ENCODE measurements at places on chromosomes 11 and 22.
A peak's percentile ranks its signal among the peaks of the same experiment; 100 is the strongest.

DNA sequence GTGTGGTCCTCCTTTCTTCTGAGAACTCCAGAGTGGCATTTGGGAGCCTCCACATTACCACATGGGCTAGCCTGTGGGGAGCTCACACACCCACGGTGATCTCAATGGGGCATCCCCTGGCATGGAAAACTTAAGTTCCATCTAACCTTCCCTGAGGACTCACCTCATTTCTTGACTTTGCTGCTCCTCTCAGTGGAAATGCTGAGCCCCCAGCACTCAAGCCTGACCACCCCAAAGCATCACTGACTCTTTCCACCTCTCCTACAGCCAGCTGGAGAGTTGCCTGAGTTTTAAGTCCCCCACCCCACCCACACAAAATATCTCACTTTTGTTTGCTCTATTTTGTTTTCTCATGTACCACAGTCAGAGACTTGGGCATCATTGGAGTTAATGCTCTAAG is 23.8 kb upstream of the PARVA start:
- DNase-seq = no peak

GRCh38 chr11:129213261-129213660 is 21.1 kb upstream of the ARHGAP32 start:
- DNase-seq = no peak

- no peak for DNase-seq
These were observed 143.4 kb downstream of the MAML2 start for GRCh38 chr11:96199563-96200025.

- DNase-seq = no peak
These were observed 14.5 kb downstream of the SERPINH1 start for GRCh38 chr11:75576499-75576918.

DNA sequence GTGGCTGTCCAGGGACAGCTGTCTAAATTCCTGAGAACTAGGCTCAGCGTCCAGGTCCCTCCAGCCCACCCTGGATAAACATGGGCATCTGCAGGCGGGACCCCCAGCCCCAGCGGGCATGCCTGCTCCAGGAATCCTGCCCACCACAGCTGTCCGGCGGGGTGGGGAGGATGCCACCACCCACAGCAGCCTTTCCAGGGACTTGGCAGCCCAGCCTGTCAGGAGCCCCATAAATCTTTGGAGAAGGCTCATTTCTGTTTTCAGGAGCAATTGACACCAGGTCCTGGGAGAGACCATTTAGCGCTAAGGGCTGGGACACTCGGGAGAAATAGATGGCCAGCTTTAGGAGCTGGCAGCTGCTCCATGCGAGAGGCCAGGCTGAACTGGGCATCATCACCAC is 358.9 kb downstream of the CADM1 start:
- peak; percentile 31 for DNase-seq

GRCh38 chr11:31711137-31711536 is 100.0 kb downstream of the PAX6 start:
- peak; percentile 41 for DNase-seq

DNA sequence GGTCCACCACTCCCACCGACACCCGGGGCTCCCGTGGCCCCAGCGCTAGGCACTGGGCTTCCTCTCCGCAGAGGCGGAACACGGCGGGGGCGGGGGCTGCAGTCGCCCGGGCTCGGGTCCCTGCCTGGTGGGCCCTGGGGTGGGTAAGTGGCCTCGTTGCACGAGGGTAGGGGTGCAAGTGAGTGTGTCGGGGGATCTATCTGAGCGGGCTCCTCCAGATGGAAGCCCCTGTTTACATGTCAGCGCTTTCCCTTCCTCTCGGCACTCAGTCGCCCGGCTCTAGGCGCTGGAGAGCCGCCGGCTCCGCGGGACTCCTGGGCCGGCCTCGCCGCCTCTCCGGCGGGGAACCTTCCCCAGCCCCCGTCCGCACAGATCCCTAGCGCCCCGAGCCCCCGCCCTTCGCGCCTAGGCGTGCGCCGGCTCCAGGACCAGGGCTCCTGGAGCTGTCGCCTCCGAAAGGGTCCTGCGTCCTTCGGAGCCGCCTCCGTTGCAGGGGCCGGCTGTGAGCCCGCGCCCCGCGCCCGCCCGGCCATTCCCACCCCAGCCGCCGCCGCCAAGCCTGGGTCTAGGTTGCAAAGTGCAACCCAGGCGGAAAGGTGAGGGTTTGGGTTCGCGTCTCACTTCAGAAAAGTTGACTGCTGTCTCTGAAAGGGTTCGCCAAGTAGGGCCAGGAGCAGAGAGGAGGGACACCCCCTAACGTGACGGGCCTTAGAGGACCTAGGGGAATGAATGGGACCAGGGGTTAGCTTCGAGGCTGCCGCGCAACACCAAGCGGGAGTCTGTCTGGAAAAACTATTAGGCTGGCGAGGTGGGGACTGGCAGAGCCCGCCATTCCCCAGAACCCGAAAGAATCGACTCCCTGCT is 978 bp downstream of the FLI1 start:
- DNase-seq = no peak

GRCh38 chr11:16883174-16883573 is 131.0 kb downstream of the PLEKHA7 start:
- DNase-seq = peak; percentile 51

GRCh38 chr11:95445746-95446333 is 214.8 kb upstream of the SESN3 start:
- no peak for DNase-seq

GRCh38 chr11:55895216-55895615 is 12.1 kb downstream of the TRIM51 start:
- no peak for DNase-seq

- no peak for DNase-seq
These were observed 23.4 kb downstream of the PPM1F start for GRCh38 chr22:21929253-21929652.

DNA sequence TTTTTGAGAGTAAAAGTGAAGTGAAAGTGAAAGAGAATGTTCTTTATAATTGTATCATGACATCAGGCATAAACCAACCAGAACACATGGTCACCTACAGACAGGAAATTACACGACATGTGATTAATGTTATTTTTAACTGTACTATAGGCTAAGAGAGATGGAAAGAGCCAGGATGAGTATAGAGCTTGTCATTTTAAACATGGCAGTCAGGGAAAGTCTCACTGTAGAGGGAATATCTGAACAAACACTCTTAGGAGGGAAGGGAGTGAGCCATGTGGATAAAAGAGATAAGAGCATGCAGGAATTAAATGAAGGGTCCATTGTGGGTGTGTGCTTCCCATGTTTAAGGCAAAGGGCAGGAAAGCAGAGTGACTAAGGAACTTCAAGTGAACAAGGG is 599.1 kb upstream of the FAT3 start:
- DNase-seq = no peak

- DNase-seq = no peak
These were observed 103.8 kb downstream of the KCNQ1 start for GRCh38 chr11:2548596-2548995.

GRCh38 chr11:66012371-66012945 is 650 bp downstream of the CST6 start:
- DNase-seq = no peak

DNA sequence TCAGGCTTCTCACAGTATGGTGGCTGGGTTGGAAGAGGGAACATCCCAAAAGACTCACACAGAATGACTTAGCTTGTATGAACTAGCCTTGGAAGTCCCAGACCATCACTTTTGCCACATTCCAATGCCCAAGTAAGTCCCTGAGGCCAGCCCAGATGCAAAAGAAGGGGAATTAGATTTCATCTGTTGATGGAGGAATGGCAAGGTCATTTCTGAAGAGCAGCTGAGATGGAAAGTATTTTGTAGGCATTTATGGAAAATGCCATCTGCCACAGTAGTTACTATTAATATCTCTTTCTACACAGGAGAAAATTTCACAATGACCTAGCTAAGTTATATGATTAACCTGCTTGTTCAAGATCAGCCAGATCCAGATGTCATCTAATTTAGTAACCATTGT is 58.8 kb downstream of the ENDOD1 start:
- DNase-seq = no peak

DNA sequence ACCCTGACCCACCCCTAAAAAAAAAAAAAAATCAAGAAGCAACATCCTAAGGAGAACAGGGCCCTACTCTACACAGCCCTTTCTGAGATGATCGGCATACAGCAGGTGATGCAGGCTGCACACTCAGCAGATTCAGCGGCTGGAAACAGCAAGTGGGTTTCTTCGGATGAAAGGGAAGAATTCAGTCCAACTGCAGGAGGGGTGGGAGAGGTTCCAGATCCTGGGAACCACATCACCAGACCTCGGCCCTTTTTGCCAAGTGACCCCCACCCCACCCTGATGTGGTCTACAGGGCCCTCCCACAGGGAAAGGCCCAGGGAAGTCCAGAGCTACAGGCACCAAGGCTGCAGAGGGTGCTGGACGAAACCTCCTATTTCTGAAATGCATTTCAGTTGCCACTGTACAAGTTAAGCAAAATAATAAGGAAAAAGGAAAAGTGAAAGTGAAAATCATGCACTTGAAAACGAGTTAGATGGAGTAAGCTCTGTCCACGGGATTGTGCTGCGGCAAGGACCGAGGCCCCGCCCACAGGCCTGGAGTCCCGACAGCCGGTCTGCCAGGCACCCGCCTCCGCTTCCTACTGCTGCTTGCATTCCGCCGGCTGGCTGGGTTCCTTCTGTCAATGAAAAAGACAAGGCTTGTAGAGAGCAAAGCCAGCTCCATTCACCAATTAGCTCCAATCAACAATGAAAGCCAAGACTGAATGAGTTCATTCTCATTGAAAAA is 16.0 kb upstream of the PHLDA2 start:
- no peak for DNase-seq

DNA sequence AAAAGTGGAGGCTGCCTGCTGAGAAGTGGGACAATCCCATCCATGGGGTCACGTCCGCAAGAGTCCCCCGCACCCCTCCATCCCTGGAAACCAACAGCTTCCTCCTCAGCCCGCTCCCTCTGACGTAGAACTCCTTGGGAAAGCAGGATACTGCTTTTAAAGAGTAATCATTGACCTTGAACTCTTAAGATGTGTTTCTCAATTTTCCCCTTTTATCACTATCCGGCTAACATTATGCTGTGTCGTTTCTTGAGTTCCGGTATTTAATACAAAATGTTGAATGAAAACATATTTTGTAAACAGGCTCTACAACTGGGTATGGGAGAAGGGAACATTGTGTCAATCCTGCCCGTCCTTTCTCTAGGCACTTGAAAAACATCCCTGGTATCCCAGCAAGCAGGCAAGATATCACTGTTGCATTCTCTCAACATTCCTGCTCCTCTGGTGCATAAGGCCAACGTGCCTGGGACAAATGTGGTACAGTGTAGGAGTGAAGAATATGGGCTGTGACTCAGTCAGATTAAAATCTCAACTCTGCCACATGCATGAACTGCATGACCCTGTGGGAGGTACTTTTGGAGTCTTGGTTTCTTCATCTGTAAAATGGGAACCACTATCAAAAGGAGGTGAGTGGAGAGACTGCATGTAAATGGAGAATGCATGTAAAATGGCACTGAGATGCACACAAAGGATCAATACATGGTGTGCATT is 52.8 kb downstream of the WT1 start:
- DNase-seq = no peak

DNA sequence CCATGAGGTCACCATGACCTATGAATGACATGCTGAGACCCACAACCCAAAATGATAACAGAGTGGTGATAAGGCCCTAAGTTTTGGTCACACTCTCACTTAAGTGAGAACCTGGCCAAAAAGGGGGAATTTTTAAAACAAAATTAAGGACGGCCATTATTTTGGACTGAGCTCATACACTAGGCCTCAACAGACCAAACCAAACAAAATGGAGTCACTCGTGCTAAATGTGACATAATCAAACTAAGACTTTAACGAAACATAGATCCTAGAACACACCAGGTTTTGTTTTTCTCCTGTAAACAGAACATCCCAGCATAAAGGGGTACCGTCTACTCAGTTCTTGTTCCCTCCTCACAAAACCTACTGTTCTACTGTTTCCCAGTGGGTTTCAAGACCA is 11.4 kb downstream of the APOBEC3H start:
- no peak for DNase-seq

DNA sequence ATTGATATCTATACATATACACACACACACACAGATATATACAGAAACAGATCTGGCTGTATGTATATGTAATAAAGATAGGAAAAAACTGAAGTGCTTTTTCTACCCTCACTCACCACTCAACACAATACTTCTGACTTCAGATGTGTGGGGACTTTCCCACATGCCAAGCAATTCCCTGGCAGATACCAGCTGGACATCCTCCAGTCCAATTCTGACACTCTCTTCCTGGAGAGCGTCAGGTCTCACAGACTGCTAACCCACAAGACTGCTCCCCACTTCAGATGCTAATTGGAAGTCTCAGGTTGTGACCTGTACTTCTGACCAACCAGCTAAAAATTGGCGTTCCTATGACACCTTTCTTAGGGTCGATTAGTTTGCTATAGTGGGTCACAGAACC is 140.6 kb downstream of the ATG16L2 start:
- DNase-seq = no peak

DNA sequence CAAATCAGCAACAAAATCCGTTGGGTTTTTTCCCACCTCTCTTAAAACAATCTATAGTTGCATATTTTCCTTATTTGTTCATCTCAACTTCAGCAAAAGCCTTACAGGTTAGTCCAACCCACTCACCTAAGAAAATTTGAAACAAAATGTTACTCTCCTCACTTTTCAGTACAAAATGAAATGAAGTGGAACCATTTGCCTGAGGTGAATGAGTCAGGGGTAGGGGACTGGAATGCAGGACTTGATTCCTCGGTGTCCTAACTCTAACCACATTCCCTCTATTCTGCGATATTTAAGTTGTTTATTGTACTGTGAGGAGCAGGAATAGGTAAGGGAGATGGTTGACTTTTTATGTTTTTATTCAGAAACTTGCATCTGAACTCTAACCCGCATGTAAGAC is 16.4 kb downstream of the ATP5MG start:
- no peak for DNase-seq

GRCh38 chr11:81449588-81450156 is 1284.0 kb downstream of the FAM181B start:
- DNase-seq = no peak

GRCh38 chr11:25981998-25982397 is 349.9 kb upstream of the ANO3 start:
- peak; percentile 20 for DNase-seq

GRCh38 chr11:131483877-131484276 is 113.5 kb downstream of the NTM start:
- DNase-seq = no peak

DNA sequence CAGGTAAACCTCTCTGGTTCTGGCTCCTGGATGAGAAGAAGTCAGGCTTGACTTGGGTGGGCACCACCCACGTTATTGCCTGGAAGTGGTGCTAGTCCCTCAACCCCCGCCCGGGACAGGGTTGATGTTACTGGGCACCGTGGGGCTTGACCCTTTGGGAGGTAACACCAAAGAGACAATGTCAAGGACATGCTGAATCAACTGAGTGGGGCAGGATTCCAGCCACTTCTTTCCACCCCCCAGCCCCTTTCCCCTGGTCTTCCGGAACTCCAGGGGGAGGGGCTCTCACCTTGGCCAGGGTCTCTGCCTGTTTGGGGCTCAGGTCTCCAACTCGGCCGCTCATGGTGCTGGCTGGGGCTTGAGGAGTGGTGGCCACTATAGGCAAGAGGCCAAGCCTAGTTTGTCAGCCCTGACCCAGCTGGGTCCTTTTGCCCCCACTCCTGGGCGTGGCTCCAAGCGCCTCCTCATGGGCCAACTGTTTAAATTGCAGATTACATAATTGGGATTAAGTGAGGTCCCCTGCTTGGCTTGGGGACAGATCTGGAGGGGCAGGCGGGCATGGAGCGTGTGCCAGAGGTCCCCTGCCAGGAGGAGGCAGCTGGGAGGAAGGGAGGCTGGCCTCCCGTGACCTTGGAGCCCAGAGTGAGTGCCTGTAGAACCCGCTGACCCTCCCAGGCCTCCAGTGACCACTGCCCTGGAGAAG is at the start of gene SEC14L3:
Gene SEC14L3, minus strand, starts transcription at position 402 of the 703 bp plus-strand sequence. Its CDS starts 59 bp downstream, at position 343.
- no peak for DNase-seq

- DNase-seq = no peak
These were observed 84.9 kb downstream of the ATM start for GRCh38 chr11:108307751-108308150.

- DNase-seq = no peak
These were observed 28.9 kb upstream of the SHISAL1 start for GRCh38 chr22:44341431-44342346.

Measured in DMS153 (cell line).